ENCODE measurements at places on chromosomes 6 and 20. TPM values are rescaled to one million over a fixed set of nuclear protein-coding genes. Genes with fewer than 3 reads are reported as not detected.

GRCh38 chr6:92762443-92763273, 656.7 kb downstream of the EPHA7 start:
- no peak for DNase-seq

DNA sequence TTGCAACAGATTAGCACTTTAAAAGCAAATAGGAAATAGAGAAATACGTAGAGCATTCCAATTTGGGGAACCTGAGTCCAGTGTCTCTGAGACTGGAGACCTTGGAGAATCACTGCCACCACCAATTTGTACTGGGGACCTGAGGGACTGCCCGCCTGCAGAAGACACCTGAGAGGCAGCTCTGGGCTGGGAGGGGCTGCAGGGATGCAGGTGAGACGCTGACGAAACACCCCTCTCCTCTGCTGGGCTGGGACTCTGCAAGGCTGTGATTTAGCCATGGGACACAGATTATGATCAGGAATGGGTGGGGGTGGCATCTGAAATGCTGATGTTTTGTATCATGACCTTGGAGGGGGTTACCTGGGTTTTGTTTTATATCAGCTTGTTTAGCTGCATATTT, 7.0 kb upstream of the APMAP start:
- no peak for DNase-seq

DNA sequence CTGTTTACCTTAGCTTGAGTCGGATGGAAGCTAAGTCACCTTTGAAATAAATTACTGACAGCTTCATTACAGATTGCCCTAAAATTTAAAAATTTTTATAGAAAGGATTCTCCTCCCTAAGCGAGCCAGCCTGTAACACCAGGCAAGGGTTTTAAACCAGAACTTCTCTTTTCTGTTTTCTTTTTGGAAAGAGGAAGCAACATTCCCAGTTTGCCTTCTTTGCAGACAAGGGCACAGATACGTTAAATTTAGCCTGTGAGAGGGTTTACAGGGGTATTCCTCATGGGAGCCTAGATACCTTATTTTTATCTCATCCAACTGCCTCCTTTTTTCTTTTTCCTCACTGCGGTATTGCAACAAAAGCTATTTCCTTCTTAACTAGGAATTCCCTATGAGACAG, 45.0 kb downstream of the GNAS start:
- DNase-seq: no peak

- no peak for DNase-seq
Observed at GRCh38 chr6:53723331-53723730, 57.8 kb upstream of the KLHL31 start.

DNA sequence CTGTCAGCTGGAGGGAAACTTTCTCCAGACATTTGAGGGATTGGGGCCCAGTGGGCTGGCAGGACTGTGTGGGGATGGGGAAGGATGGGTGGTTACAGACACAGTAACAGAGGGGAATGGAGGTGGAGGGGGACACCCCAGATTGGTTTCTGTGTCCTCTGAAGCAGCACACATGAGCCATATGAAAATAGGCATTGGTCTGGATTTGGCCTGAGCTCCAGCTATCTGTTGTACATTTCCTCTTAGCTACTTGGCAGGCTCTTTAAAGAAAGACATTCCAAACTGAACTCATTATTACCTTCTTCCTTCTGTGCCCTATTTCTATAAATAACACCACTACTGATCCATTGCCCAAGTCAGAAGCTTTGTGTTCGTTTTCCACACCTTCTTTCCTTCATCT, 72.0 kb upstream of the PRL start:
- no peak for DNase-seq

DNA sequence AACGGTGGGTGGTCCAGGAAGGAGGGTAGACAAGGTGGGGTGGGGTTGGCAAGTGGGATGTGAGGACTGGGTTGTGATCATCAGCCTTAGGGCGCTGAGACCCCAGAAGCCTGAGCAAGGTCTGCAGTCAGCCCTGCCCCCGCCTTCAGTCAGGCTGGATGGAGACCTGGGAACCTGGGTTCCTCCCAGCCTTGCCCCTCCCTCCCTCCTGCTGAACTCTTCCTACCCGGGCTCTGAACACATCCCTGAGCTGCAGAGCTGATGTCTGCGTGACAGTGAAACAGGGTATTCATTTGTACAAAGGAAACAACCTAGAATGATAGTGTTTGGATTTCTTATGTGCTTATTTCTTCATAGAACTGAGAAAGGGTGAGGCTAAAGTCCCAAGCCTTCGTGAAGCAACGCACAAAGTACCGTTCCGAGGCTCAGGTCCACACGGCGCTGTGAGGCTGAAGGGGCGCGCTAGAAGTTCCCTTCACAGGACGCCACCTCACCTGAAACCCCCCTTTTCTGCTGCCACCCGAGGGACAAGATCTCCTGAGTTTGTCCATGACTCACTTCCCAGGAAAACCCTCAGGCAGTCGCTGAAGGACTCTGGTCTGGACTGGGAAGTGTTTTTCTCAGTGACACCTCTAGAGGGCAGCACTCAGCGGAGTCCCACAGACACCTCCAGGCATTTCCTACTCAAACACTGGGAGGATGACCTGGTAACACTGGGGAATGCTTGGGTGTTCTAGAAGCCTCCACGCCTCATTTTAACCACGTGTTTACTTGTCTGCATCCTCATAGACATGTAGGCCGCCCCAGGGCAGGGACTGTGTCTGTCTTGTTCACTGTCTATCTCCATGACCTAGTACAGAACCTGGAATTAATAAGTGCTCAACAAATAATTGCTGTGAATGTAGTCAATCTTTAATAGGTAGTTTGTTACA, 1.2 kb downstream of the GSTA5 start:
- DNase-seq: peak; percentile 51

- peak; percentile 16 for DNase-seq
Observed at GRCh38 chr20:62266340-62266739, 28.0 kb downstream of the OSBPL2 start.

- no peak for DNase-seq
Observed at GRCh38 chr6:45054610-45055009, 273.5 kb upstream of the RUNX2 start.

DNA sequence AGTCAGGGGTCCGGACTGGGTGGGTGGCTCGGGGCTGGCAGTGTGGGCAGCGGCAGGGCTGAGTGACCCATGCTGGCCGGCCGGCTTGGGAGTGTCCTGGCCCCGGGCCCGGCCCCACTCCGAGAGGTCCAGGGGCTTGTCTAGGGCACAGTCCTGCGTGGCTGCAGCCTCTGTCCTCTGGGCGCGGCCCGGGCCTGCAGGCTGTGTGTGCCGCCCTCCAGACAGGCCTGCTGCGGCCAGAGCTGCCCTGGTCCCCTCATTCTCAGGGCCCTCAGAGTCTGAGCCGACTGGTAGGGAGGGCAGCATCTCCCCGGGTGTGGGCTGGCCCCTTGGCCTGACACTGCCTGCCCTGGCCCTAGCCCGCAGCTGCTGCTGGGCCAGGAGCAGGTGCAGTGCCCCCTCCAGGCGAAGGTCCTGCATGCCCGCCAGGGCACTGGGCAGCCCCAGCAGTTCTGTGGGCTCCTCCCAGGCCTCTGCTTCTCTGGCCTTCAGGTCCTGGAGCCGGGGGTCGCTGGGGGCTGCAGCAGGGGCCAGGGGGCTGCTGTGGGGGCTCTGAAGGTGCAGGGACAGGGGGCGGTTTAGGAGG, 6.9 kb upstream of the CABLES2 start:
- DNase-seq: no peak

DNA sequence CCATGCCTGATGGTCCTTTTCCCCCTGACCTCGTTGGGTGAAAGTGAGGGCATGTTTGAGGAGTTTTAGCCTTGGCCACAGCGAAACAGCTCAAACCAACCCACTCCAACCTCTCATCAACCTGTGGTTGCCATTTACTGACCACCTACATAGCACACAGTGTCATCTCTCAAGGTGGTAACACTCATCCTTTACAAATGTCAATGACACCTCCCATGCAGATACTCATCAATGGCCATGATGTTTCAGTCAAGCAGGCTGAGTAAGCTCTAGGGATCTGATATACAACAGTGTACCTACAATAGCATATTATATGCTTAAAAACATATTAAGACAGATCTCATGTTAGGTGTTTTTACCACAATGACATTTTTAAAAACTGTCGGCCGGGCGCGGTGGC, 9.3 kb downstream of the RRAGD start:
- DNase-seq: no peak

DNA sequence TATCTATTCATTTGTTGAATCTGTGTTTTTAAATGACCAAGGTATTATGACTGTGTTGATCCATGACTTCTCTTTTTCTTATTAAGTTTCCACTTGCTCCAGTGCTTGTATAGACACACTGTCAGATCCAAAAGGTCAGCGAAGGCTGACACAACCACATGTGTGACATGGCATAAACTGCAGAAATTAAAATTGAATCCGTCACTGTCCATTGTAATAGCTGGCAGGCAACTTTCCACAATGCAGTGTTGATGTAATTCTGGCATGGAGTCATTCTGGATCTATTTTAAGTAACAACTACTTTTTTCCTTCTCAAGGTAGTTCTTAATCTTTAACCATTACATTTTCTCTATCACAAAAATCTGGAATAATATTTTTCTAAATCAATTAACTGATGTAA, 145.3 kb downstream of the AIG1 start:
- no peak for DNase-seq

GRCh38 chr6:56279331-56280080, 32.1 kb upstream of the COL21A1 start:
- no peak for DNase-seq

DNA sequence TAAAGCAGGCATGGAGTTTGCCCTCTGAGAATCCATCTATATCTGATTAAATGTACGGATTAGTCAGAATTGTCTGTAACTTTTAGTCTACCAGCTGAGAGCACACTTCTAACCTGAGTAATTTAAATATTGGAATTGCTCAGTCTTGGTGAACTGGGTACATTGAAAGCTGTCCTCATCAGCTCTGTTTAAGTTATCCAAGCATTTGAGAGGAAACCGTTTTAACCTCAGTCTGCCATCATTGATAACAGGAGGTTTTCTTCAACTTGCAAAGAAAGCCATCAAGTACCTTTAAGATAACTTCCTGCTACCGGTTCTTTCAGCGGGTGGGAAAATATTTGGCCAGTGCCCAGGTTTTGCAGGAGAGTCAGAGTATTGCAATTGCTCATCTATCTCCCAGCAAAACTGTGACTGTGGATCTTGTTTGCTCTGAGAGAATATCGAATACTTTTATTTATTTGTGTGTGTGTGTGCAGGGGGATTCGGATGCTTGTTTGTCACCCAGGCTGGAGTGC, 31.1 kb upstream of the F13A1 start:
- DNase-seq: peak; percentile 7

DNA sequence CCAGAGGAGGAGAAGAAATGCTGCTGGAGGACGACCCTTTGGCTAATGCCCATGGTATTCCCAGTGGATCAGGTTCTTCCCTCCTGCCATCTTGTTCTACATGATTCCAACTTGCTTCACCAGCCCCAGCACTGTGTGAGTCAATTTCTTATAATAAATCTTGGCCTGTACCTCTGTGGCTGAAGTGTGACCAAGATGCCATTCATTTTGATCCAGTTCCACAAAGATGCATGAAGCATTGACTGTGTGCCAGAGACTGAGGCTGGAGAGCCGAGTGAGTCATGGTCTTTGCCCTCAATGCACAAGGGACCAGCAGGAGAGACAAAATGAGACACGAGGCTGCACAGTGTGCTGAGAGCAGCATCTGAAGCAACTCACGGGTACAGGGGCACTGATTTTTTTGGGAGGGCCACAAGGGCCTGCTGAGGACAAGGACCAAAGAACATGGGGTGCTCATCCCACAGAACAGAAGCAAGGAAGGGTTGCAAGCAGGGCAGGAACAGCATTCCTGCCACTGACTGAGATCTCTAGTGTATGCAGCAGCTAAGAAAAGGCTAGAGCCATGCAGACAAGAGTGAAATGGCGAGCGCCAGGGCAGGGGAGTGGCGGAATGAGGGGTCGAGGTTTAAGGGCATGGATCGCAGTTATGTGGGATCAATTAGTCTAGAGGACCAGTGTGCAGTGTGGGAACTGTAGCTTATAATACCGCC, 207.0 kb downstream of the THBS2 start:
- DNase-seq: peak; percentile 78

- DNase-seq: no peak
Observed at GRCh38 chr6:123039431-123039830, 43.4 kb downstream of the CLVS2 start.

GRCh38 chr6:74752303-74752702, 453.6 kb downstream of the COL12A1 start:
- DNase-seq: no peak

GRCh38 chr6:102655823-102656222, 1262.3 kb downstream of the GRIK2 start:
- no peak for DNase-seq

DNA sequence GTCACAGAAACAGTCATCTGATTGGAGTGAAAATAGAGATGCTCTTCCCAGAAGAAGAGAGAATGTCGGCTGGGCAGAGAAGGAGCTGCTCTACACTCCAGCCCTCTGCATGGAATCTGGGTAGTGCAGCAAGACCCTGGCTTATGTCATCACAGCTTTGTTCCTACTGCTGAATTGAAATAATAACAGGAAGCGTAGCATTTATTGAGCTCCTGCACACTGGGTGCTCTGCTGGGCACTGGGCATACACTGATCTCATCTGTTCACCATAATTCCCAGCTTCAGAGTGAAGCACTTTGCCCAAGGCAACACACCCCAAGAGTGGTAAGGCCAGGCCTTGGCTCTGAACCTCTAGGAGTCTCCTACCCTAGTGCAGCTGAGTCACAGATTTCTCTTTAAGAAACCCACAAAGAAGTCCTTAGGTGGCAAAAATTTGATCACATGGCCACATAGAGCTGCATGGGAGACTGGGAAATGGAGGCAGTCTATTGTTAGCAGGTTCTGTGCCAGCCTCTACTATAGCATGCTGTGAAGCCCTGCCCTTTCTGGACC, 3.9 kb upstream of the SDCBP2 start:
- no peak for DNase-seq

GRCh38 chr6:10201606-10202510, 213.0 kb downstream of the TFAP2A start:
- DNase-seq: no peak

DNA sequence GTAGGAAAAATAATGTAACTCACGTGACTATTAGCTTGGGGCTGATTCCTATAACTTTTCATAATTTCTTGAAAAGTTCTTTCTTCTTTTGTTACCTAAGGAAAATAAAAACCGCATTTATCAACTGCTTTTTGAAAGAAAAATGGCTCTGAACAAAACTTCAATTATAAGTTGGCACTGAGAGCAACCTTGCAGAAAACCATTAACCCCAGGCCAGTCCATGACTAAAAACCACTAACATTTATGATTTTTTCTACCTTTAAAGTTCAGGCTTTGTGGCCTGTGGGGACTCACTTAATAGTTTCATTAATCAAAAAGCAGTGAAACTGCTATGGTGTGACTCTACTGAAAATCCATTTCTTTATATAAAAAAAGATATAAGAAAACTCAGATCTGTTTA, 69.1 kb upstream of the SAMHD1 start:
- no peak for DNase-seq

GRCh38 chr6:36029464-36029863, 1.9 kb downstream of the MAPK14 start:
- no peak for DNase-seq

GRCh38 chr6:143135325-143135724, 74.6 kb downstream of the AIG1 start:
- DNase-seq: no peak

- DNase-seq: no peak
Observed at GRCh38 chr6:162690158-162690557, 37.4 kb downstream of the PRKN start.

Gene ECT2L
- not detected for total RNA-seq

Gene LINC00237
- total RNA-seq: not detected

Gene SSTR4
- total RNA-seq: not detected

Gene SNAP91
- total RNA-seq: not detected

Gene BPIFB2
- not detected for total RNA-seq

Gene PLEKHG1
- total RNA-seq: 0.99 TPM

Gene BPIFB4
- not detected for total RNA-seq

Gene DDO
- 0.89 TPM for total RNA-seq
